ENCODE measurements at places on chromosomes 6 and 20.

- no peak for DNase-seq
These were observed 28.2 kb downstream of the TBC1D32 start for GRCh38 chr6:121305957-121306607.

DNA sequence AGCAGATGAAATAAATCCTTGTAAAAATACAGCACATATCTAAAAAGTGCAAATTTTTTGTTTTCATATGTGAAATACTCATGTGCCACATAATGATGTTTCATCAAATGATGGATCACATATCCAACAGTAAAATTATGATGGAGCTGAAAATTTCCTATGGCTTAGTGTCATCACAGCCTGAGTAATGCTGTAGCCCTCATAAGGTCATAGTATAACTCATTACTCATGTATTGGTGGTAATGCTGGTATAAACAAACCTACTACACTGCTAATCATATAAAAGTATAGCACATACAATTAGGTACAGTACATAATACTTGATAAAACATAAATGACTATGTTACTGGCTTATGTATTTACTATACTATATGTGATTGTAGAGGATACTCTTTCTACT lies 12.9 kb downstream of the TSPYL1 start:
- no peak for DNase-seq

GRCh38 chr6:116247285-116247684 lies 6.6 kb downstream of the TSPYL4 start:
- no peak for DNase-seq

GRCh38 chr20:24955045-24955444 lies 6.0 kb downstream of the CST7 start:
- no peak for DNase-seq

DNA sequence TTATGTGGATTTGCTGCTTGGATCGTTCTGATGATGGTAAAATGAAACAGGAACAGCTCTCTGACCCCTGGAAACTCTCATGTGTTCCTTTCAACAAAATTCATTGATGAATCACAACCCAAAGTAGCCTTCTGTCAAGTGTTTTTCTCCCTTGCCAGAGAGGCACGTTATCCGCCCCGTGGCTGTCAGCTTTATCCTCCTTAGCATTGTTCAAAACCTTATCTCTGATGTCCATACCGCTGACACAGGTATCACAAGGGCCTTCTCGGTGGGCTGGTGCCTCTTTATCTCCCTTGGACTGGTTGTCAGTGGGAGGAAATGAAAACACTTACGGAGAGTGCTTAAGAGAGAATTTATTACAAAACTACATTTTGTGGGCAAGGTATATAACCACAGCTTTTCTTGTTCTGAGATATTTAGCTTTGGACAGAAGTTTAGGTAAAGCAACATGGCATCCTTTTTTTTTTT lies 84.9 kb downstream of the TIAM2 start:
- no peak for DNase-seq

DNA sequence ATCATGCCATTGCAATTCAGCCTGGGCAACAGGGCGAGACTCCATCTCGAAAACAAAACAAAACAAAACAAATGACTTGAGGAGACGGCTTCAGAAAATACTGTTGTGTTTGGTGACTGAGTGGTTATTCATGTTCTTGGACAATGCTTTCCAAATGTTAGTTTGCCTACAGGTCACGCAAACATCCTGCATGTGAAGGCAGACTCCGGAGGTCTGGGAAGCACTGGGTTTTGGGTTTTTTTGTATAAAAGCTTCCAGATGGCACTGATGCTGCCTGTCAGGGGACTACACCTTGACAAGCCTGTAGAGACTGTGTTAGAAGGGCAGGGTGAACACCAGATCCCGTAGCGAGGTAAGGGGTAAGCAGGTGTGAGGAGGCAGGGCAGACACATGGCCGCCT lies 81.7 kb downstream of the THBS2 start:
- no peak for DNase-seq

DNA sequence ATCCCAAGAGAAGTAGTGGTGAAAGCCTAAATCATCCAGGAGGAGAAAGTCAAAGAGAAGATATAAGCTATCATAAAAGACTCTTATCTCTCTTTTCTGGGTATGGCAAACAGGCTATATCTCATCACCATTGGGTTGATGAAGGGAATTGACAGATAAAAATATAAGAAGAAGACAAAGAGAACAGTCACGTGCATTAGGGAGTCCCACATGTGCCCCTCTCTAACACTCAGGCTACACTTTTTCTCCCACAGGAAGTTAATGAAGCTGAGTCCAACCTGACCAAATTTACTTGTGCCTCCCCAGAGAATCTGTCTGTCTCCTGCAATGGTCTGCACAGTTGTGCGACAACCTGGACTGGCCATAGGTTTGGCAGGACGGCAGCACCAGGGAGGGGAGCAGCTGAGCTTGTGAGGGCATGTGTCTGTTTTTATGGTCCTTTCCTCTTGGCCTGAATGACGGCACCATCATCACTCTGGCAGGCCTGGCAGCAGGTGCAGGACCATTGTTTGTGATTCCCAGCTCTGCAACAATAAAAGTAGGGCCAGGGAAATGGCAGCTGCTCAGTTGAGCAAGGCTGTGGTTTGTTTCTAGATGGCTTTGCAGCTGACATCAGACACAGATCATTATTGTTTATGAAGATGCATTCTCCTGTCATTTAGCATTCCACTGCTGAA lies 144.5 kb upstream of the MCHR2 start:
- no peak for DNase-seq

DNA sequence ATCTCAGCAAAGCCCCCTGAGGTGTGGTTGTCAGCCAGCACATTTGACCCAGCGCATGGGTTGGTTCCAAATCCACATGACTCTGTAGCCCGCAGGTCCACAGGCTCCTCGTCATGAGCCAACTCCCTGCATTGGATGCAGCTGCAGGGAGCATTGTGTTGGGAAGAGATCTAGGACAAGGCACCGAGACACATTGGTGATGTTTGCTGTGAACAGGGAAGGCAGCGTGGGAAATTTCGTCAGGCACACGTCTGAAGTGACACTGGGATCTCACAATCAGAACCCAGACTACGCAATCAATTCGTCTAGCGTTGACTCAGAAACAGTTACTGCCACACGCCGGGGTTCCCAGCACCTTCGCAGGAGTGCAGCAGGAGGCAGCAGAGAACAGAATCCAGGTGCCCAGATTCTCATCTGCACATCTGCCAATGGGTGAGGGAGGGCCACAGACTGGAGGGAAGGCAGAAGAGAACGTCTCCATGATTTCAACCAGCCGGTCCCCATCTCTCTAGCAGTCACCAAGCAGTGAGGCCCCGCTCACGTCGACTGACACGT lies 177.0 kb downstream of the TTLL2 start:
- DNase-seq = peak; percentile 18

DNA sequence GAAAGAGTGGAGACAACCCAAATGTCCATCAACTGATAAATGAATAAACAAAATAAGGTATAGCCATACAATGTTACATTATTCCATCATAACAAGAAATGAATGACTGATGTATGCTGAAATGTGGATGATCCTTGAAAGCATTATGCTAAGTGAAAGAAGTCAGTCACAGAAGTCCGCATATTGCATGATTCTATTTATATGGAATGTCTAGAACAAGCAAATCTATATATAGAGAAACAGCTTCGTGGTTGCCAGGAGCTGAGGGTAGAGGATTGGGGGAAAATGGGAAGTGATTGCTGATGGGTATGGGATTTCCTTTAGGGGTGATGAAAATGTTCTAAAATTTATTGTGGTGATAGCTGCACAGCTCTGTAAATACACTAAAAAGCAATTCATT lies 196.8 kb downstream of the ATXN1 start:
- DNase-seq = no peak

- DNase-seq = no peak
These were observed 115.2 kb upstream of the RNF24 start for GRCh38 chr20:4130404-4131189.

GRCh38 chr6:34143196-34143883 lies 2.5 kb downstream of the GRM4 start:
- peak; percentile 6 for DNase-seq

- DNase-seq = no peak
These were observed 7.6 kb downstream of the ILRUN start for GRCh38 chr6:34688956-34689355.

DNA sequence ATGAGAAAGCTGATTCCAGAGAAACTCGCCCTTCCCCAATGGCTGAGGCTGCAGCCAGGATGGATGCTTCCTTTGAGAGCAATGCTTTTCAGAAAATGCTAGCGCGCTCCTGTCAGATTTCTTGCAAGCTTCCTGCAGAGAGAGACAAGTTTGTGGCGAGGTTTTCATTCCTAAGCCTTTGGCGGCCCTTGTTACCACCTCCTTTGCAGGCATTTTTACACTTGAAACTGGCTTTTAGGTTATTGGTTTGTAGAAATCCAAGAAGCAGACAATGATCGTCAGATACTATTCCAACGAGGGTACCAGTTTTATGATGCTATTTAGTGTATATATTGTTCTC lies 1.1 kb downstream of the FNDC1 start:
- DNase-seq = no peak

DNA sequence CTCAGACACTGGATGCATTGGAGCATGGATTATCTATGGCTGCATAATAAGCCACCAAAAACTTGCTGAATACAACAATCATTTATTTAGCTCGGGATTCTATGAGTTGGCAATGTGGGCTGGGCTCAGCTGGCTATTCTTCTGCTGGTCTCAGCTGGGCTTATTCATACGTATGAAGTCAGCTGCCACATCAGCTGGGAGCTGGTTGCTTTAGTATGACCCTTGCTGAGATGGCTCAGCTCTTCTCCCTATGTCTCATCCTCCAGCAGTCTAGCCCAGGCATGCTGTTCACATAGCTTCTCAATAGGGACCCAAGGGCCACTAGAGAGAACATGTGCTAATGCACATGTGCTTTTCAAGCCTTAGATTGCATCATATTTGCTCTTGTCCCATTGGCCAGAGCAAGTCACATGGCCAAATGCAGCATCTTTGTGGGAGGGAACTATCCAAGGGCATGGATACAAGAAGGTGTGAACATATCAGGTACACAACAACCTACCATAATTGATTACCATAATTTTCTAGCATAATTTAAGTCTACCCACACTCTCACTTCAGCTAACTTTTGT lies 444.6 kb downstream of the KIF16B start:
- DNase-seq = no peak

- no peak for DNase-seq
These were observed 39.4 kb upstream of the MOCS1 start for GRCh38 chr6:39973661-39974060.

DNA sequence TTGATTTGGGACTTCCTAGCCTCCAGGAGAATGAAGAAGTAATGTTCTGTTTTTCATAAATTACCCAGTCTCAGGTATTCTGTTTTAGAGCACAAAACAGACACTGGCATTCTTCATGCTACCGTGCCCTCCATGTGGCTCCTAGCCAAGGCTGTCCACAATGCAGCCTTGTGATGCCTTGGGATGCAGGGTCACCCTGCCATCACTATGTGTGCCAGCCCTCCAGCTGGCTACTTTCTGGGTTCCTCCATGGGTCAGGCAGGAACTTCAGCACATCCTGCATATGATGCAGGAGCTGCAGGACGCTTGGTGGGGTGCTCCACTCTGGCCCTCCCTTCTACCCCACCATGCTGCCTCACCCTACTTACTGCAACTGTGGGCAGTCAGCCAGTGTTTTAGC lies 38.0 kb upstream of the FAM50B start:
- no peak for DNase-seq

DNA sequence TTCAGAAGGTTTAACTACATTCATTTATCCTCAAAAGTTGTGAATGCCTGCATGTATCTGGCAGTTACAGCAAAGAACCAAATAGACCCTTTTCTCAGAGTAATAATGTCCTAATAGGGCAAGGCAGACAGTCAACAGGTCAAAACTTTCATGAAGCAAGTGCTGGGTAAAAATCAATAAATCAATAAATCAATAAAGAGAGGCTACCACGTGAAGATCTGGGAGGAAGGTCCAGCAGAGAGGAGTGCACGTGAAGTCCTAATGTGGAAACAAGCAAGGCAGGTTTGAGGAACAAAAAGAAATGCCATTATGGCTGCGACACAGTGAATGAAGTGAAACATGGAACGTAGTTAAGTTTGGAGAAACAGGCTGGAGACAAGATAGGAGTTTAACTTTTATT lies 36.3 kb upstream of the C6orf118 start:
- no peak for DNase-seq

GRCh38 chr6:157693867-157694266 lies 129.2 kb upstream of the SNX9 start:
- no peak for DNase-seq

DNA sequence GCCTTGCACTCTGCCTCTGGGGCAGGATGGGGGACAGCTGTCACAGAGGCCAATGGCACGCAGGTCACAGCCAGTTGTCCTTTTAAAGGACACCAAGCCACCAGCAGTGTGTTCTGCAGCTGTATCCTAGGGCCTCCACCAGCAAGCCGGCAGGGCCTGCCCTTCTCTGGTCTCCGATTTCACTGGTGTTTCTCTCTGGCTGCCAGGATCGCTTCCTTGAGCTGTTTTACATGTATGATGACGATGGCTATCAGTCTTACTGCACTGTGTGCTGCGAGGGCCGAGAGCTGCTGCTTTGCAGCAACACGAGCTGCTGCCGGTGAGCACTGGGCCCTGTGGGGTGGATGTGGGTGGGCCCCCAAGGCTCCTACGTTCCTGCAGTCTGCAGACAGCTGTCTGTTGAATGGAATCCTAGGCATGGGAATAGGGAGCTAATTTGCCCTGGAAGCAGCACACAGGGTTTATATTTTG lies 22.7 kb upstream of the MAPRE1 start:
- DNase-seq = peak; percentile 61

DNA sequence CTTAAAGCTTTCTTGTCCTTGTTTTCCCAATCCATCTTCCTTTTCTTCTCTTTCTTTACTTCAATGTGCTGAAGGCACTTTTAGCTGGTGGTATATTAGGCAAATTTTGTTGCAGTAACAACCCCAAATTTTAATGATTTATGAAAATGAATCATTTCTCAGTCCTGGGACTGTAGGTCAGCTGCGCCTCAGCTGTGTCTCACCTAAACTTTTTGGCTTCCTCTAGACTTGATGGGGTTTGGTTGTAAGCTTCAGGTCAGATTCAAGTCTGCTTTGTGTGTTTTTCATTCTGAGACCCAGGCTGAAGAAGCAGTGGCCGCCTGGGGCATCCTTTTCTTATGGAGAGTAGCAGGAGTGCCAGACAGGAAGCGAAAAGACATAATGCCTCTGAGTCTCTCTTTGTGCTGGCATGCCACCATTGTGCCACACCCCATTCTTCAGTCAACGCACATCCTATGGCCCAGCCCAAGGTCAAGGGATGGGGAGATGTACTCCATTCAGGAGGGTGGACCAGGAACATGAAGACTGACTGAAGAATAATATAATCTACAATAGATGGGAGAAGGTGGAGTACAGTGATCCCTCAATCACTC lies 28.9 kb upstream of the CD83 start:
- DNase-seq = no peak
